Activated T-helper 2 cell treated with anti-CD3 and anti-CD28 coated beads, Interferon-gamma antibody, Interleukin-2, Interleukin-4, amounts not matched to agents 10 μg/mL and 5 μg/mL and 100 μg/mL, durations not matched to agents 14 hours and 24 hours and 36 hours (primary cell): ENCODE measurements at places on chromosomes 3 and 15.

DNA sequence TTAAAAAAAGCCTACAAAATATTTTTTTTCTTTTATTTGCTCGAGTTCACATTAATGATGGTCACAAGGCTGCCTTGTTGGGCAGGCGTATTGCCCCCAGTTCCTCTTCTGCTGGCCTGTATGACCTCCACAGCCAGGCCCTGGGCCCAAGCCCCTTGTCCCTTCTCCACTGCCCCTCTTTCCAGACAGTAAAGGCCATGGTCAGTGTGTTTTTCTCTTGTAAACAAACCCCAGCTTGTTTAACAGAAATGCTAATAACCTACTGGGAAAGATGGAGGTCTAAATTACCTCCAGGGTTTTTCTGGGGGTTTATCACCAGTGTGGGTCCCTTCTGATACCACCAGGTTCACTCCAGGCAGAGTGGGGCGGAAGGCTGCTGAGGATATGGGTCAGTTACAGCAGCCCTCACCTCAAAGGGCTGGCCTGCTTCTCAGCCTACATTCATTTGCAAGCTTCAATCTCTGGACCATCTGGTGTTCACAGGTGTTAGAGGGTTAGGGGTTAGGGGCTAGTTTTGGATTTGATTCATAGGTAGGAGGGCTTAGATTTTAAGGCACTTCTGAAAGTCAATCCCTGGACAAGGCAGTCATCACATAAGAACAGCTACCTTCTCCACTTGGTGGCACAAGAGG, 2.0 kb upstream of the MANF start:
- peaks cover 43% of the 10 kb centered on the region for H3K36me3 ChIP-seq
- no peak for DNase-seq
- H3K27me3 ChIP-seq = no peaks in the 10 kb centered on the region

DNA sequence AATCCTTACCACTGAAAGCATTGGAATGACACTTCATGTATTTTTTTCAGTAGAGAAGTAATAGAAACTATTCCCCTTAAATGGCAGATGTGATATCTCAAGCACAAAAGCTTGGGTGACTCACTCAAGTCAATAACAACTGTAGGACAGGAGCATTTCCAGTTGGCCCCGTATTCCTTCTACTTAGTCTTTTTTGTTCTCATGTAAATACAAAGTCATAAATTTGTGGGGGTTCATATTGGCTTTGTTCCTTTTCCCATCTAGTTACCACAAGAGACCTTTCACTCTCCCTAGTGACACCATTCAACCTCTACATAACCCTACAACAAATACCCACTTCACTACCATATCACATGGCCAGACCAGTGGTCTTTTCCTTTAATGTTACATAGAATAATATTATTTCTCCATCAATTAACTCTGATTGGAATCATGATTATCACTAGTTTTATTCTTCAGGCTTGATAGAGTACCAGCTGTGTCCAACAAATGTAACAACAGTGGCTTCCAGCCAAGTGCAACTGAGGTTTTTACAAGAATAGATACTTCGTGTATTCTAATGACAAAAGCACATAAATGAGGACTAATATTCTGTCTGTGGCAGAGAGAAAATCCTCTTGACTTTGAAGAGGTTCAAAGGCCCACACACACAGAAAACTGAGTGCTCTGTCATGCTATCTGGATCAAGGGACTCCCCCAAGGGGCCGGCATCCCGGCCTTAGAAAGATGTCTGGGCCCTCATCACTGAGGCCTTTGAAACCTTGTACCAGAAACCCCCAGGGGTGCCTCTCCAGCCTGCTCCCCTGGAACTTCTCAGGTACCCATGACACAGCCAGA, 94.0 kb upstream of the THBS1 start:
- no peak overlapping the region for H3K27ac ChIP-seq
- DNase-seq = no peak
- no peaks in the 10 kb centered on the region for H3K36me3 ChIP-seq
- no peak overlapping the region for H3K4me3 ChIP-seq

DNA sequence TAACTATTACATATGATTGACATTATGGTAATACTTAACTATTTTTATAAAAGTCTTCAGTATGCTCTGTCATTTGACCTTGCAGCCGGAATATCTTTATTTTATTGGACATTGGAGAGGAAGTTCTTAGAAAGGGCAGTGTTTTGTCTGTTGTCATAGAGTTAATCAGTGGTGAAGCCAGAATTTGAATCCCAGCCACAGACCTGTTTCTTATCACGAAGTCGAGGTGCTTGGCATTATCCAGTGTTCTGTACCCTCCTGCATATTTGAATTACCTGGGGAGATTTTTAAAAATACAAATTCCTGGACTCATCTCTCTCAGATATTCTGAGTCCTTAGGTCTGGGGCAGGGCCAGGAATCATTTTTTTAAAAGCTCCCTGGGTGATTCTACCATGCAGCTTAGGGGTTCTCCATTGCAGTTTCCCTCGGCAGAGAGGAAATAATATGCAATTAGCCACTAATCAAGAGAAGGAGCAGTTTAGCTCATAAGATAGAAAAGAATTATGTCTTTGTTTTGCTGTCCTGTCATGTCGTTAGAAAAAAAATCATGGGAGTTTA, 195.6 kb upstream of the CFAP20DC start:
- H3K4me3 ChIP-seq = no peak overlapping the region
- no peaks in the 10 kb centered on the region for H3K27me3 ChIP-seq
- H3K36me3 ChIP-seq = no peaks in the 10 kb centered on the region
- H3K27ac ChIP-seq = no peak overlapping the region

GRCh38 chr3:10945683-10946287, 46.8 kb upstream of the SLC6A1 start:
- no peak overlapping the region for H3K27ac ChIP-seq
- H3K36me3 ChIP-seq = no peaks in the 10 kb centered on the region
- peak; percentile 34 for DNase-seq
- no peak overlapping the region for H3K4me3 ChIP-seq
- no peaks in the 10 kb centered on the region for H3K4me1 ChIP-seq

- no peaks in the 10 kb centered on the region for H3K36me3 ChIP-seq
- no peak overlapping the region for H3K4me3 ChIP-seq
- H3K4me1 ChIP-seq = peaks cover 5% of the 10 kb centered on the region
- DNase-seq = no peak
Measured at GRCh38 chr3:178672275-178672674, 136.0 kb downstream of the KCNMB2 start.

GRCh38 chr15:55712363-55712762, 30.6 kb downstream of the PRTG start:
- H3K4me1 ChIP-seq = peaks cover 10% of the 10 kb centered on the region
- H3K27ac ChIP-seq = no peak overlapping the region
- H3K36me3 ChIP-seq = no peaks in the 10 kb centered on the region
- no peak overlapping the region for H3K4me3 ChIP-seq
- H3K27me3 ChIP-seq = peaks cover 5% of the 10 kb centered on the region

GRCh38 chr3:56055951-56056350, 412.3 kb downstream of the ERC2 start:
- H3K4me1 ChIP-seq = no peaks in the 10 kb centered on the region
- H3K36me3 ChIP-seq = no peaks in the 10 kb centered on the region
- DNase-seq = no peak
- no peak overlapping the region for H3K4me3 ChIP-seq
- no peak overlapping the region for H3K27ac ChIP-seq

DNA sequence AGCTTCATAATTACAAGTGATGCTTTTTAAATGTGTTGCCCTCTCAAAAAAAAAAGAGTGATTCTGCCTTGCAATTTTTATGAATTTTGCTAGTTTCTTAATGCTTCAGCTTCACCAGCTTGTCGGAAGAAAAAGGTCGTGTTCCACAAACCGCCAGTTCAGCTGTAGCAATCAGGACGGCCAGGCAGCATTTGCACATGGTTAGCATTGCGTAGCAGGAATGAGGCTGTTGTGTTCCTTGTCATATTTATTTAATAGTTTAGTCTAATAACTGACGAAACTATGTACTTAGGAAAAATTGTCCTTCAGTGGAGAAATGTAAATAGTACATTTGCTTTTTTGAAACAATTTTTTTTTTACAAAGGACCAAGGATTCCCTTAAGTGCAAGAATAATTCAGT, 64.9 kb upstream of the SELENOK start:
- no peak overlapping the region for H3K4me3 ChIP-seq
- H3K36me3 ChIP-seq = no peaks in the 10 kb centered on the region
- peaks cover 4% of the 10 kb centered on the region for H3K27me3 ChIP-seq
- DNase-seq = no peak

GRCh38 chr3:68904064-68904463, 28.3 kb downstream of the TAFA4 start:
- no peaks in the 10 kb centered on the region for H3K36me3 ChIP-seq
- no peak for DNase-seq
- H3K4me1 ChIP-seq = no peaks in the 10 kb centered on the region
- H3K4me3 ChIP-seq = no peak overlapping the region

- H3K36me3 ChIP-seq = no peaks in the 10 kb centered on the region
- DNase-seq = no peak
- no peak overlapping the region for H3K27ac ChIP-seq
- peaks cover 11% of the 10 kb centered on the region for H3K27me3 ChIP-seq
- H3K4me3 ChIP-seq = no peak overlapping the region
Measured at GRCh38 chr3:54633444-54634121, 294.3 kb downstream of the LRTM1 start.

DNA sequence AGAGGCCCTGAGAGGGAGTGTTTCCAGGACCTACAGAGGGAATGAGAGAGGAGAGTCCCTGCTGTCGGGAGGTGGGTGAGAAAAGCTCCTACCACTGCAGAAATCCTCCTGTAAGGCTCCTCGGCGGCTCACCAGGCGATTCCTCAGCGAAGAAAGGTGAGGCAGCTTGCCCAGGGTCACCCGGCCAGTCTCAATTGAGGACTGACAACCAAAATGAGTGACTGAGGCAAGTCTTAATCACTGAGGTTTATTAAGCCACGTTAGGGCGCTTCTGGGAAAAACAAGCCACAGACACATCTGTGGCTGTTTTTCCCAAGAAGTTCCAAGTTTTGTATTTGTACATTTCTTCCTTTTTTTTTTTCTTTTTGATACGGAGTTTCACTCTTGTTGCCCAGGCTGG, 48.5 kb downstream of the ZDHHC19 start:
- no peaks in the 10 kb centered on the region for H3K36me3 ChIP-seq
- no peak for DNase-seq
- H3K4me3 ChIP-seq = no peak overlapping the region
- no peak overlapping the region for H3K27ac ChIP-seq
- no peaks in the 10 kb centered on the region for H3K27me3 ChIP-seq

DNA sequence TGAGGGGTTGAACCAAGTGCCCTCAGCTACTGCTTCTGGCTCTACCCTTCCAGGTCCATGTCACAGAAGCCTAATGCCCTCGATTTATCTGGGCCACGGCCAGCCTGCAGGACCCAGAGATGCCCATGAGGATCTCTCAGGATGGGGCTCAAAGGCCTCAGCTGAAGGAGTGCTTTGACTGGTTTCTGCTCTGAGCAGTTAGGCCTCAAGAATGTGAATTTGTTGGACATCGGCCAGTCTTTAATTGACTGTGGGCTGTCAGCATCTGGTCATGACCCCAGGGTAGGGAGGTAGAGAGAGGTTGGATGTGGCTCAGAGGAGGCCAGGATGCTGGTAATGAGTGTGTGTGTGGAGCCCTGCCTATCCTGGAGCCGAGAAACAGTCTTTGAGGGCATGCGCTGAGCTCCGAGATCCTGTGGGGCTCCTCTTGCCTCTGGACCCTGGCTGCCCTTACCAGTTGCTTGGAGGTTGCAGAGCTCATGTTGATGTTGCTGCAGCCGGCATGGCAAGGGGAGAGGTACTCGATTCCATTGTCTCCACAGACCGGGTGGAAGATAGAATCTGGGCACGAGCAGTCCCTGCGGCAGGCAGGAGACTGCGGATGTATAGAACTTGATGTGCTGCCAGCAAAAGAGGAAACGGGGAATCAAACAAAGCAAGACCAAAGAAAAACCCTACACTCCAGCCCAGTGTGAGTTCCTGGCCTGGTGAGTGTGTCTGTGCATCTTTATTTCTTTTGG, 49.1 kb upstream of the RAB6B start:
- peaks cover 11% of the 10 kb centered on the region for H3K4me1 ChIP-seq
- peaks cover 11% of the 10 kb centered on the region for H3K27me3 ChIP-seq
- DNase-seq = no peak
- H3K4me3 ChIP-seq = no peak overlapping the region
- no peak overlapping the region for H3K27ac ChIP-seq
- H3K36me3 ChIP-seq = no peaks in the 10 kb centered on the region

DNA sequence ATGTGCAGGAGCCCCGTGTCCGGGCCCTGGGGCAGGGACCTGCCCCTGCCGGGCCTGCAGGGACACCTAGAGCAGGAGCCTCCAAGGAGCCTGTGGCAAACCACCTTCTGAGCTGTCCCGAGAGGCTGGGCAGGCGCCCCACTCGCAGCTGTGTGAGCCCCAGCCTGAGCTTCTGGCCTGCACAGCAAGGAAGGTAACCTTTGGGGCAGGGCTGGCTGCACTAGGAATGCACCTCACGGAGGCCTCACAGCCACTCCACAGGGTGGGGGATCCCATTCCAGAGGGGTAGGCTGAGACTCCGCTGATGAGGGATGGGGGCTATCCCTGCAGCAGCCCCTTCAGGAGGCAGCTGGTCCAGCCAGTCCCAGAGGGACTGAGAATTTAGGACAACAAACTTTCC, 68.1 kb downstream of the DNAJB8 start:
- H3K36me3 ChIP-seq = no peaks in the 10 kb centered on the region
- no peak overlapping the region for H3K27ac ChIP-seq
- DNase-seq = no peak
- H3K4me1 ChIP-seq = no peaks in the 10 kb centered on the region
- no peaks in the 10 kb centered on the region for H3K27me3 ChIP-seq

- H3K36me3 ChIP-seq = peaks cover 9% of the 10 kb centered on the region
- H3K27me3 ChIP-seq = peaks cover 85% of the 10 kb centered on the region
- no peak for DNase-seq
- H3K4me3 ChIP-seq = peak overlapping the region; percentile 15
- no peak overlapping the region for H3K27ac ChIP-seq
- H3K4me1 ChIP-seq = peaks cover 49% of the 10 kb centered on the region
Measured at GRCh38 chr15:59994888-59995557, 9.1 kb upstream of the FOXB1 start.

GRCh38 chr3:129663045-129663446, 56.6 kb upstream of the PLXND1 start:
- no peak overlapping the region for H3K4me3 ChIP-seq
- no peak for DNase-seq
- H3K27me3 ChIP-seq = no peaks in the 10 kb centered on the region

GRCh38 chr3:72995337-72995736, 1.3 kb upstream of the PPP4R2 start:
- H3K27me3 ChIP-seq = no peaks in the 10 kb centered on the region
- peak overlapping the region; percentile 40 for H3K27ac ChIP-seq
- H3K36me3 ChIP-seq = peaks cover 26% of the 10 kb centered on the region
- H3K4me3 ChIP-seq = peak overlapping the region; percentile 64
- DNase-seq = no peak

GRCh38 chr15:98725874-98726273, 77.5 kb downstream of the IGF1R start:
- peaks cover 27% of the 10 kb centered on the region for H3K4me1 ChIP-seq
- H3K27ac ChIP-seq = no peak overlapping the region
- DNase-seq = no peak
- H3K4me3 ChIP-seq = no peak overlapping the region
- no peaks in the 10 kb centered on the region for H3K27me3 ChIP-seq
